AG08396 (cell line): ENCODE measurements at places on chromosomes 16 and 17.

- DNase-seq = no peak
Measured at GRCh38 chr17:58920773-58921172, 165.1 kb downstream of the PPM1E start.

GRCh38 chr17:41586863-41587495 lies at the start of gene KRT14:
Gene KRT14, minus strand, starts transcription at chr17:41586895. Its CDS starts 61 bp downstream, at chr17:41586834.
- DNase-seq = no peak

DNA sequence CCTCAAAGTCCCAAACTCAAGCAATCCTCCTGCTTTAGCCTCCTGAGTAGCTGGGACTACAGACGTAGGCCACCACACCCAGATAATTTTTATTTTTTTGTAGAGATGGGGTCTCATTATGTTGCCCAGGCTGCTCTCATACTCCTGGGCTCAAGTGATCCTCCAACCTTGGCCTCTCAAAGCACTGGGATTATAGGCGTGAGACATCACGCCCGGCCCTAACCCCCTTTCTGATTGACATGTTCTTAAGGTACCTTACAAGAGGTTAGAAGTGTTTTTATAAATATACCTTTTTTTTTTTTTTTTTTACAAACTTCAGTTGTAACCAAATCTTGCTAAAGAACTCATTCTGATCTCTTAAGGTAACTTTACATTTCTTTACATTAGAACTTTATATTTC lies 64.8 kb downstream of the GNA13 start:
- DNase-seq = no peak

- DNase-seq = peak; percentile 84
Measured at GRCh38 chr17:4229627-4230541, 33.9 kb downstream of the ANKFY1 start.

DNA sequence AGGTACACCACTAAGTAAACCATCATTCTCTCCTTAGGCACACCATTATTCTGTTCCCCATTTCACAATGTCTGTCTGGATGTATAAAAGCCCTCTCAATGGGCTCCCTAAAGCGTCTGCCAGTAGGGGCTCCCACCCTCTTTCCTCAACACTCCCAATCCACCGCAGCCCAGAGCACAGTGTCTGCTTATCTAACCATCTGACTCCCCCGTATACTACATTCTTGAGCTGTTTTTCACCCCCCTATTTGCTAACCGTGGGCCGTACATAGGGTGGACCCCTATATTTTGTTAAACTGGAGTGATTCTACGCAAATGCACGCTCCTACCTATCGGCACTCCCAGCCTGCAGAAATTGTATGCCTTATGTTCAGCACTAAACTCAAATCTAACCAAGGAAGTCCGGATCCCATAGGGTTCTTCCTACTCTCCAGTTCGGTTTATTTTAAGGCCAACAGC lies 685 bp upstream of the PSMD3 start:
- no peak for DNase-seq

DNA sequence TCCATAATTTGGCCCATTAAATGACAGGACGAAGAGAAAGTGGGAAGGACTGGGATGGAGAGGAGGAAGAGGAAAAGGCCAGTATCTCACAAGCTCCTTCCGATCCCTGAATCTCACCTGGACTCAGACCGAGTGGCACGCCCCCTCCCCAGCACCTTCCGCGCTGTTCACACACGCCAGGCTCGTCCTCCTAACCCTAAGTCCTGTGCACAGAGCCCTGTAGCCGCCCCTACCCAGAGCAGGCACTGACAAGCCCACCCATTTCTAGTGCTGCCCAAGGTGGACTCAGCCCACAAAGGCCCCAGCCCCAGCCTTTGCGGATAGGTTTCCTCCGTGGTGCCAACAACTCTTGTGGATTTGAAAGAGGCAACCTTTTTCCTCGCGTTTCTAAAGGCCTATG lies 9.2 kb downstream of the HS3ST3B1 start:
- DNase-seq = no peak

DNA sequence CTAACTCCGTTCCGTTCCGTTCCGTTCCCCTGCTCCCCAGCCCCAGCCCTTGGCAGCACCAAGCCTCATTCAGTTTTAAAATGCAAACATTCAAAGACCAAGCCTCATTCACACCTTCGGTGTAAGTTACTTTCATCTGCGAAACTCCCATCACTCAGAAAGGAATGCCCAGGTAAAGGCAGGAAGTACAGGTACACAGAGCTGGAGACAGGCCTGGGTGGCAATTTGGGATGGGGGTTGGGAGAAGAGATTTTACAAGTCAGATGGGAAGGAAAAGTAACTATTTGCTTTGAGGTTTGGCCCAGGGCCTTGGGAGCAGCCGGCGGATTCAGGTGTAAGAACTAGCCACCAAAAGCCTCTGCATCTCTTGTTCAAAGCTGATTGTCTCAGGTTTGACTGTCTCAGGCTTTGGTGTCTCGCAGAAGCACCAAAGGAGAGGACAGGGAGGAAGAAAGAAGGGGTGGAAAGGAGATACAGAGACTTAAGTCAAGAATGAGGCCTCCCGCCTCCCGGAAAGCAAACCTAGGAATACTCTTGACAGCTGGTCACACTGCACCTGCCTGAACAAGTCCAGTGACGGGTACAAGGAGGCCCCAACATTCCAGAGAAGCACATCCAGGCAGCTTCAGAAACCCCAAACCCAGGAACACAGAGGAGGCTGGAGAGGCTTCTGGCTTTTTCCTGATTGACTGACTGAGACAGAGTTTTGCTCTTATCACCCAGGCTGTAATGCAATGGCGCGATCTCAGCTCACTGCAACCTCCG lies 54.7 kb downstream of the NXN start:
- no peak for DNase-seq

GRCh38 chr16:1460602-1461138 lies 14.2 kb downstream of the CLCN7 start:
- no peak for DNase-seq

- DNase-seq = no peak
Measured at GRCh38 chr16:47664653-47665325, 203.7 kb downstream of the PHKB start.

DNA sequence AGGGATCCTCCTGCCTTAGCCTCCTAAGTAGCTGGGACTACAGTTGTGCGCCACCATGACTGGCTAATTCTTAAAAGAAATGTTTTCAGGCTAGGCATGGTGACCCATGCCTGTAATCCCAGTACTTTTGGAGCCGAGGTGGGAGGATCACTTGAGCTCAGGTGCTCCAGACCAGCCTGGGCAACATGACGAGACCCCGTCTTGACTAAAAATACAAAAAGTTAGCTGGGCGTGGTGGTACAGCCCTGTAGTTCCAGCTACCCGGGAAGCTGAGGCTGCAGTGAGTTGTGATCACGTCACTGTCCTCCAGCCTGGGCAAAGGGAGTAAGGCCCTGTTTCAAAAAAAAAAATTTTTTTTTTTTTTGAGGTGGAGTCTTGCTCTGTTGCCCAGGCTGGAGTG lies 173.1 kb downstream of the SEC14L1 start:
- DNase-seq = no peak

- DNase-seq = no peak
Measured at GRCh38 chr17:64377769-64378282, 12.8 kb downstream of the PECAM1 start.

DNA sequence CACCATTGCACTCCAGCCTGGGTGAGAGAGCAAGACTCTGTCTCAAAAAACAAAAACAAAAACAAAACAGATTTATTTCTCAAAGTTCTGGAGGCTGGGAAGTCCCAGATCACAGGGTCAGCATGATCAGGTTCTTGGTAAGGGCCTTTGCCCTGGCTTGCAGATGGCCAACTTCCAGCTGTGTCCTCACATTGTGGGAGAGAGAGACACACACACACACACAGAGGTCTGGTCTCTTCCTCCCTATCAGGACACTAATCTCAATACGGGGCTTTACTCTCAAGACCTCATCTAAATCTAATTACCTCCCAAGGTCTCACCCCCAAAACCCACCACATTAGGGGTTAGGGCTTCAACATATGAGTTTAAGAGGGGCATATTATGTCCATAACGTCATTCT lies 26.4 kb upstream of the TAOK1 start:
- DNase-seq = no peak

DNA sequence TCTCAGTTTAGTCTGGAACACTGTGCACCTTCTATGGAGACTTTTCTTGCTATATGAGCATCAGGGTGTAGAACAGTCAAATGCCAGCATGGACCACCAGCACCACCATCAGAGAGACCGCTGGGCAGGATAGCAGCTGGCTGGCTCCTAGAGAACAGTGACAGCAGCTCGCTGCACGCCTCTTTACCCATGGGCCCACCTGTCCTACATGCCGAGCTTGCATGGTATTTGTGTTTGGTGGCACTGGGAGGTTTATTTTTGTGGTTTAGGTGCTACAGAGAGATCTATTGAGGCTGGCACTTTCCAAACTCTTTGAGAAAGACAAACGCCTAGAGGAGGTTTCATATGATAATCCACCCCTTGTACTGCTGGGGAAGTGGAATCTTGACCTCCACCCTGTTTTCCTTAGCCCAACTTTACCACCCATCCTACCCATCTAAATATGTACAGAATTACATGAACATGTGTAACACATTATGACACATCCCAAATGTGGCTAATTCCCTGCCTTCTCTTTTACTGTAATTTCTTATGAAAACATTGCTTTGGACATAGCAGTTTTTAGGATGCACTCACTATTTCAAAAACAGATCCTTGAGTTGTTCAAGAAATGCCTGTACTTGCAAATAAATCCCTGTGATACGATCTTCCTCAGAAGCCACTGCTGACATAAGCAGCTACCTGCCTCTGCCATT lies 46.3 kb downstream of the COG7 start:
- DNase-seq = no peak

DNA sequence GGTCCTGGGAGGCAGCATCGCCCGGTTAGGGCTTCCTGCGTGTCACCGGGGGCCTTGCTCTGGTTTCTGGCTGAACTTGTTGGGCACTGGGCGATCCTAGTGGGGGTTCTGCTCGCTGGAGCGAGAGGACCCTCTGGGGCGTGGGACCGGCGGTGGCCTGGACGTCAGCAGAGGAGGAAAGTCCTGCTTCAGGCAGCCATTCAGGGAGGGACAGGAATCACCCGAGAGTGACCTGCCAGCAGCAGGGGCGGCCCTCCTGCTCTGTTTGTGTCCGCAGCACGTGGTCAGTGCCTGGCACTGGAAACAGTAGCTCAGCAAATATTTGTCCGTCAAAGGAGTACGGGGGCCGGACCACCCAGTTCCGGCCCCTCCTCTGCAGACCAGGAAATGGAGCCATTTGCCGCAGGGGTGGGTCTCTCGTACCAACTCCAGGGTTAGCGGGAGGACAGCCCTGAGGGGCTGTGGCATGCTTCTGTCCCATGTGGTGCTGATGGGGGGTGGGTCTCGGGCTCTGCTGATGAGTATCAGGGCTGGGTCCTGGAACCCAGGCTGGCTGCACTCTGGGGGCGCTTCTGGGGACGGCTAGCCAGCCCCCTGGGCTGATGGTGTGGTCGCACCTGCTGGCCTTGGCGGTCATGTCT lies 48.3 kb downstream of the BAIAP2 start:
- DNase-seq = no peak

DNA sequence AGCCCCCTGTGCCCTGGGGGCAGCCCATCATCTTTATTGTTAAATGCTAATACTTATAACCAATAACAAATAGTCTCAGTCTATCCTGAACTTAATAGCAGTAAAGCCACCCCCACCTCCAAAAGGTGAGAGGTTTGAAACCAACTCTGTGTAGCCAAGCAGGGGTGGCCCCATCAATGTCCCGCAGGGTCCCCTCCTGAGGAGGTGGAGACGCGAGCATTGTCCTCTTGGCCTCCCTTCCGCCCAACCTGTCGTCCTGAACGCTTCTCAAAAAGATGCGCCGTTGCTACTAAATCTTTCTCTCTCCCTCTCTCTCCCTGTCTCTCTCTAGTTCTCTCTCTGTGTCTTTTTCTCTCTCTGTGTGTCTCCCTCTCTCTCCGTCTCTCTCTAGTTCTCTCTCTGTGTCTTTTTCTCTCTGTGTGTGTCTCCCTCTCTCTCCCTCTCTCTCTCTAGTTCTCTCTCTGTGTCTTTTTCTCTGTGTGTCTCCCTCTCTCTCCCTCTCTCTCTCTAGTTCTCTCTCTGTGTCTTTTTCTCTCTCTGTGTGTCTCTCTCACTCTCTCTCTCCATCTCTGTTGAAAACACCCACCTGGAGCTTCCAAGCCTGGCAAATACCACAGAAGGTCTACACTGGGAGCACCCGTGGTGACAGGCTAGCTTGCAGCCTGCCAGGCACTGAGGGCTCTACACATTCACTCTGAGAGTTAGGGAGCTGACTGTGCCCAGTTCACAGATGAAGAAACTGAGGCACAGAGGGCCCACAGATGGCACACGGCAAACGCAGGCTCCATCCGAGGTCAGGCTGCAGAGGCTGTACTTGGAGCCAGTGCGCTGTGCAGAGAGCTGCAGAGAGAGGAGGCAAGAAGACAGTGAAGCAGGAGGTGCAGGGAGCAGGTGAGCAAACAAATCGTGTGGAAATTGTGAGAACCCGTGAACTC lies 185.9 kb downstream of the C16orf95 start:
- no peak for DNase-seq

DNA sequence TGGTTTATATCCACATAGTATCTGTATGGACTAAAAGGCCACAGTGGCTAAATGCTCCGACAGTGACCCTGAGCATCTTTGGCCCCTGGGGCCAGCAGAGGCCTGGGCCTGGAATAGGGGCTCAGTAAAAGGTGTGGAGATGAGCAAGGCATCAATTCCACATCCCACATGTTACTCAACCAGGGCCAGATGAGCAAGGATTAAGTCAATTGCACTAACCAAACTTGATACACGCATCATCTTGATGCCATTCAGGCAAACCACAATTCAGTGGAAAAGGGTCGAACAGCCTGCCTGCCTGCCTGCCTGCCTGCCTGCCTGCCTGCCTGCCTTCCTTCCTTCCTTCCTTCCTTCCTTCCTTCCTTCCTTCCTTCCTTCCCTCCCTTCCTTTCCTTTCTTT lies 53.5 kb upstream of the DNAJA2 start:
- no peak for DNase-seq

DNA sequence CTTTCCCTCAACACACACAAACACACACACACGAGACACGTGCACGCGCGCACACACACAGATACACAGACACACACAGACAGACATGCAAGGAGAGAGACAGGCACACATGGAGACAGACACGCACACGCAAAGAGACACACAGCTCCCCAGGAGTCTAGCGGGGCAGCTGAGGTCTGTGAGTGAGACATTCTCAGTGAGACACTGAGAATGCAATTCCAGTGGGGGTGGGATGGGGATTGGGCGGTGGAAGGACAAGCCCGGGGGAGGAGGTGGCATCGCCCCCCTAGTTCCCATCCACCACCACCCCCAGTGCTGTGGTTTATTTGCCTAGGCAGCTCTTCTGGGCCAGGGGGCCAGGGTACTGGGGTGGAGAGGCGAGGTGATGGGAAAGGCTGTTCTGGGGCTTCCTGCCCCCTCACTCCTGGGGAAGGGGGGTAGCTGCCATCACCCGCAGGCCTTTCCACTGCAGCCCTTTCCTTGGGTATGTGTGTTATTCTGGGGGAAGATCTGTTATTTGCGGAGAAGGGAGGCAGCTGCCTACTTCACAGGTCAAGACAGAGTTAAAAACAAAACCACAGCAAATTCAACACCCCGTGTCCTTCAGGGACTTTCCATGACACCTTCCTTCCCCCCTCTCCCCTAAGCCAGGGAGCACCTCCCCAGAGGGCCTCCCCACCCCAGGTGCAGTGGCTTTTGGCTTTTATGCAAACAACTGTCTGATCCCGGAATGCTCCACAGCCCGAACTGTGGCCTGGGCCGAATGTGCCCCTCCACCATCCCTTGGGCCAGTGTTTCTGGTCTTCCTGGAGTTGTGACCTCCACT lies 18.0 kb downstream of the GRB7 start:
- DNase-seq = no peak
